CD8-positive, alpha-beta memory T cell (primary cell): ENCODE measurements at places on chromosomes 1 and 21.

DNA sequence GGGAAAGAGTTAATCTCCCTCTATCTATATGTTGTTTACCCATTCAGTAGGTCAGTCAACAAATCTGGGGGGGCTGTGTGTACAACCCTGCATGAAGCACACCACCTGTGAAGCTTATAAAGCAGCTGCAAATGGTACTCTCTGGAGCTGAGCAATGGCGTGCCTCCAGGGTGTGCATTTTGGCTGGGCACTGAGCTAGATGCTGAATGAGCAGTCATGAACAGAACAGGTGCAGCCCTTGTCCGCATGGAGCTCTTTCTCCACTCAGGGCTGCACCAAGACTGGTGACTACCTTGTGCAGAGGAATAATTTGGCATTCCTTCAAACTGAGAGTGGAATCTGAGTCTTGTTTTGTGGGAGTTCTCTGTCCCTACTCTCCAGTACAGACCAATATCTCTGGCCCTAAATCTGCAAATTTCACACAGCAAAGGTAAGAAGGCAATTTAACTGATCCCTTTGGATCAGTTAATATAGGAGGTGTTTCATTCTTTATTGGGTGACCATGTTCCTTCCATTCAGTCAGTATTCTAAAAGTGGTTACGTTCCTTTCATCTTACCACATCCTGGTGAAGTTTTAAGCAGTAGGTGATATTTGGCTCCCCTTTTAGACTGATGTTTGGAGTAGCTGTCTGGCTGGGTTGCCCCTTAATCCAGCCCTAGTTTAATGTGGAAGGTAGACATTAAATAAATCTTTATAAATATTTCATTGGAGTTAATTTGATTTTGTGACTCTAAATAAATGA, 76.0 kb downstream of the GPR88 start:
- no peak for DNase-seq

- DNase-seq = no peak
Observed at GRCh38 chr1:165717918-165718515, 19.7 kb upstream of the ALDH9A1 start.

DNA sequence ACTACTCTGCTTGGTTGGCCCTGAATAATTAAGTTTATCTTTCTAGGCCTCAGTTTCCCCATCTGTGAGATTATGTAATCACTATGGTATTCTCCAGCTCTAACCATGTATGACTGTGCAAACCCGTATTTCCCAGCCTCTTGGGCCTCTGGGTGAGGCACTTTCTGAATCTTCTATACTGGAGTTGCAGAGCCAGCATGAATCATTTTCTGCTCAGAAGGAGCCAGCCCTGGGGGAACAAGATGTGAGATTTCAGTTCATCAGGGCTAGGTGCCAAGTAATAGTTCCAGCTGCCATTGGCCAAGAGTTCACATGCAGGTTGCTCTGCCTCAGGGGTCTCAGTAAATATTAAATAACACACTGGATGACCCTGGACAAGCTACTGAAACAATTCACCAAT, 47.7 kb upstream of the USP24 start:
- DNase-seq = no peak

- peak; percentile 56 for DNase-seq
Observed at GRCh38 chr1:26853156-26853555, 9.8 kb upstream of the SFN start.

- no peak for DNase-seq
Observed at GRCh38 chr21:35911412-35912191, 148.7 kb downstream of the SETD4 start.

DNA sequence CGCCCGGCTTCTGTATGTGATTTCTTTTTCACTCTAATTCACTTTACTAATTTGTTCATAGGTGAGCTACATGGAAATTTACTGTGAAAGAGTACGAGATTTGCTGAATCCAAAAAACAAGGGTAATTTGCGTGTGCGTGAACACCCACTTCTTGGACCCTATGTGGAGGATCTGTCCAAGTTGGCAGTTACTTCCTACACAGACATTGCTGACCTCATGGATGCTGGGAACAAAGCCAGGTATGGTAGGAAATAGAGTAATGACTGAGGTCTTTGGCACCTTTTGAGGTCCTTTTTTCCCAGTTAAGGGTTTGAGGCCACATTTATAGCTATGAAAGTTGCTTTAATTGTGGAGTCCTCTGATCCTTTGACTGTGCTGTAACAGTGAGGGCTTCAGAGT, 56.9 kb downstream of the KIF1B start:
- no peak for DNase-seq

- no peak for DNase-seq
Observed at GRCh38 chr1:119593805-119594204, 54.3 kb downstream of the ZNF697 start.

DNA sequence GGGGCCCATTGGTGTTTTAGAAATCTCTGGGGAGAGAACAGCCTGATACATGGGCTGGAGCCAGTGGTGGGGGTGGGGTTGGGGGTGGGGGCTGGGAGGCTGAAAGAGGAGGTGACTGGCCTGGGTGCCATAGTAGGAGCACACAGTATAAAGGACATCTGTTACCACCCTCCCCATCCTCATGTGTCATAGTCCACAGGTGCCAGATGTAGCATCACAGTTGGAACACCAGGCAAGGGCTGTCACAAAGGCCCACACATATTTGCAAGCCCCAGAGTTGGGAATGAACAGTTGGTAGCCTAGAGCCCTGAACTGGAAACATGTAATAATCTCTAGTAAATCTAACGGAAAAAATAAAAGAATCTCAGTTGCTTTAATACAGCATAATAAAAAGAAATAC, 55.1 kb upstream of the CR2 start:
- no peak for DNase-seq

GRCh38 chr1:109040989-109041620, 797 bp downstream of the WDR47 start:
- no peak for DNase-seq

DNA sequence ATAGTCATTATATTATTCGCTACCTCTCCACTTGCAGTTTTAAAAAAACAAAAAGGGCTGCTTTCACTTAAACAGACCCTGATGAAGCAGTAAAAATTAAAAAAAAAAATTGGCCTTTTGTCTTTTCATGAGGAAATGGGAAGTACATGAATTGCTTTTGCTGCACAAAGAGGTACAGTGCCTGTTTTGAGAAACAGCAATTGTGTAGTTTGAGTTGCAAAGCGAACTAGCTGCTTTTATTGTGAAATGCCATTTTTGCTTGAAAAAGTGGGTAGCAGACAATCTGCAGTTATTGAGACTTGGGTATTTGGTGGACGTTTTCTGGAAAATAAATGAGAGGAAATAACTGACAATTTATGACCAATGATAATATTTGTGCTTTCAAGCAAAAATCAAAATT, 7.0 kb downstream of the DIP2A start:
- DNase-seq = no peak

DNA sequence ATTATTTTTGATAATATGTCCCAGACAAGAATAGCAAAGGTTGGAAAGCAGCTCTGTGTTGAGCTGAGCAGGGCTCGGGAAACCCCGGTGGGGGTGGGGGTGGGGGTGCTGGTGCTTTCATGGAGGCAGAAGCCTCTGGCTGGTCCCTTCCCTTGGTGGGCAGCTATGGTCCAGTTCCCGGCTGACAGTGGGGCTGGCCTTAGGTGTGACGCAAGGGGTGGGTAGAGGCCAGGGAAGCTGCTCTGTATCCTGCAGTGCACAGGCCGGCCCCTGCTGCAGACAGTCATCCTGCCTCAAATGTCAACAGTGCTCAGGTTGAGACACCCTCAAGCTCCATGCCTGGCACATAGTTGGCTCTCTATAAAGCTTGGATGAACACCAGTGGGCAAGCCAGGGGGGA, 8.9 kb downstream of the ACTL8 start:
- no peak for DNase-seq

DNA sequence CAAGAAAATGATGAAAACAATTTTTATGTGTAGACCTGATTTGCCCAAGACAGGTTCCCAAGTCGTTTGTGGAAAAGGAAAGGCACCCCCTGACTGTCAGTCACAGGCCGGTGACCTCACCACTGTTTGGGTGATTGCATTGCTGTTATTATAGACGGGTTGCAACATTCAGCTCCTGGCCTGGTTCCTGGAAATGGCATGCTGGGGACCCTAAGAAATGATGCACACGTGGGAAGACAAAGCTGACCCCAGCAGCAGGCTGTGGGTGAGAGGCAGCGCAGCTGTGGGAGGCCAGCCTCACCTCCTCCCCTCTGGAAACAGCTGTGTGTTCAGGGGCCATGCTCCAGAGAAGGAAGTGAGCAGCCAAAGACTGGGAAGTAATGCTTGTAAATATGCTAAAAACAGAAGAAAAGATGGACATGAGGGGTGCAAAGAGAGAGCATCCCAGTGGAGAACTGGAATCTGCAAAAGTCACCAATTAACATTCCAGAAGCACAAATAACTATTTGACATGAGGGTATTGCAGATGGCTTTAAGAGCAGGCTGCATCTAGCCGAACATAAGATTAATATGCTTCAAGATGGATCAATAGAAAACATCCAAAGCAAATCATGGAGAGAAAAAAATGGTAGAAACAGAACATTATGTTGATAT, 23.4 kb upstream of the ABCG1 start:
- no peak for DNase-seq

DNA sequence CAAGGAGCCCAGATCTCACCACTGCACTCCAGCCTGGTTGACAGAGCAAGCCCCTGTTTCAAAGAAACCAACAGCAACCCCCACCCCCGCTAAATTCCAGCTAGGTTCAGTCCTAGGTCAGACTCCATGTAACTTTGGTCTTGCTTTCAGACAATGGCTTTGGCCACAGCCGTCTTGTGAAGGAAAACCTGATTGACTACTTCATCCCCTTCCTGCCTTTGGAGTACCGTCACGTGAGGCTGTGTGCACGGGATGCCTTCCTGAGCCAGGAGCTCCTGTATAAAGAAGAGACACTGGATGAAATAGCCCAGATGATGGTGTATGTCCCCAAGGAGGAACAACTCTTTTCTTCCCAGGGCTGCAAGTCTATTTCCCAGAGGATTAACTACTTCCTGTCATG, 12.9 kb downstream of the TOR3A start:
- no peak for DNase-seq

- no peak for DNase-seq
Observed at GRCh38 chr1:22351768-22352080, 99.9 kb upstream of the ZBTB40 start.

DNA sequence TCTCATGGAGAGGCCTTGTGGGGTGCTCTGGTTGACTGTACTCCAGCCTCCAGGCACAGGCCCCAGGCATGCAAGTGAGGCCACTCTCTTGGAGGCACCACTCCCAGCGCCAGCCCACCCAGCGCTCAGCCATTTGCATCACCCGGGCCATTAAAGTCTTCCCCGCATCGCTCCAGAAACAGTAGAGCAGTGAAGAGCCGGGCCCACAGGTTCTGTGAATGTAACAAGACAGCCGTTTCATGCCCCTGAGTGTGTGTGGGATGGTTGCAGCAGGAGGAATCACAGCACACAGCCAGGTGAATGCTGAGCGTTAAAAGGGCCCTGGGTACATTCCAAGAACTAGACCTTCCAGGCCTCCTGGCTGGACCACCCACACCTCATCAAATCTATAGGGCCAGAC, 19.0 kb upstream of the CD2 start:
- no peak for DNase-seq

DNA sequence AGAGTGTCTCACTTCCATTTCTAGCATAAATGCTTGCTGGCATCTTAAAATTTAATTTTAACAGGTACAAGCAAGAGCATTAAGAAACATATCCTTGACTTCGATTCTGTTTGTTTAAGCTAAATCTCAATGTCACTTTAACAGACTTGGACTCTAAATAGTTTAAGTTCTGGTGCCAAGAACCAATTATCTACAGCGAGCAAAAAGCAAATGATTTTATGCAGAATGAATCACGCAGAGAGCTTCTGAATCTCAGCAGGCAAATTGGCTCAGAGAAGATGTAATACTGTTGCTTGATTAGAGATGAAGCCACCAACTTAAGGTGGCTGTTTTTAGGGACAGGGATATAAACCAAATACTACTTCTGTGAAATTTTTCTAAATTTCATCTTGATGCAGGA, 117.0 kb upstream of the PLD5 start:
- DNase-seq = no peak

DNA sequence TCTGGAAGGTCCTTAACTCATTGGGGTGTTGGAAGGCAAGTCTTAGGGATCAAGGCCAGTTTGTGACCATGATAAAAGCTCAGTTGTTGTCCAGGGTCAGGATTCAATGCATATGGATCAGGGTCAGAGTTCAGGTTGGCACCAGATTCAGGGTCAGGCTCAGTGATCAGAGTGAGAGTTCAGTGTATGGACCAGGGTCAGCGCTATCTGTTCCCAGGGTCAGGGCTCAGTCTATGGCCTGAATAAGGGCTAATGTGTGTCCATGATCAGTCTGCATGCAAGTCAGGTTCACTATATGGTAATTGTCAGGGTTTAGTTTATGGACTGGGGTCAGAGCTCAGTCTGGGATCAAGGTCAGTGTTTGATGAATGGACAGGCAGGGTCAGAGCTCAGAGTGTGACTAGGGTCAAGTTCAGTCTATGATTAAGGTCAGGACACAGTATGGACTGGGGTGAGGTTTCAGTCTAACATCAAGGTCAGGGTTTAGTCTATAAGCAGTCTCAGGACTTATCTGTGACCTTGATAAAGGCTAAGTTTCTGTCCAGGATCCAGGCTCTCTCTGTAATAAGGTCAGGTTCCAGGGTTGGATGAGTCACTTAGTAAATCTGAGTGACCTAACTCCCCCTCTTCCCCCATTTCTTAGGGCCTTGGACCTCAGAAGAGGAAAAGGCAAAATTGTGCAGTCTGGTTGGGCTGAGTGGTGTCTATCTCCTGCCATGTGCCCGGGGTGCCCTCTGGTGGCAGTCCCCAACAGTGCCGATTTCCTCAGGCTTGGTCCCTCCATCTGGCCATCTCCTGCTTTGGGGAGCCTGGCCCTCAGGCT, 23.8 kb downstream of the KNCN start:
- DNase-seq = peak; percentile 46

DNA sequence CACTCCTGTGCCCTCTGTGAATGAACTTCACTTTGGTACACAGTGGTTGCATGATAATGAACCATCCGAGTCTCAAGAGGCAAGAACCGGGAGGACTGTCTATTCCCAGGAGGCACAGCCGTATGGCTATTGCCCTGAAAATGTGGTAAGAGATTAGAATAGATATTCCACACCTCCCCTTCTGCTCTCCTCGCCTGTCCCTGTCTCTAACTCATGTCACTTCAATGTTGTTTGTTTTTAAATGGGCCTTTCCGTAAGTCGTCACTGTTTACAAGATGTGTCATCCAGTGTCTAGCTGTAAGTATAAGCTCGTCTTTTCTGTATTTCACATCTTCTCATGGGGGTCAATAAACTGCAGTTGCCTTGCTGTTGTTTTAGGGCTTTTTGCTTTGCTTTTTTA, 122.2 kb downstream of the PATJ start:
- no peak for DNase-seq

GRCh38 chr1:16719571-16720350, 20.6 kb upstream of the RNU1-4 start:
- DNase-seq = no peak
